NCI-H2171 treated with DMSO at 0.1 percent for 48 hours (cell line): ENCODE measurements at places on chromosomes 4 and X.

- no peak for DNase-seq
These were observed 68.3 kb upstream of the CNKSR2 start for GRCh38 chrX:21305799-21306336.

DNA sequence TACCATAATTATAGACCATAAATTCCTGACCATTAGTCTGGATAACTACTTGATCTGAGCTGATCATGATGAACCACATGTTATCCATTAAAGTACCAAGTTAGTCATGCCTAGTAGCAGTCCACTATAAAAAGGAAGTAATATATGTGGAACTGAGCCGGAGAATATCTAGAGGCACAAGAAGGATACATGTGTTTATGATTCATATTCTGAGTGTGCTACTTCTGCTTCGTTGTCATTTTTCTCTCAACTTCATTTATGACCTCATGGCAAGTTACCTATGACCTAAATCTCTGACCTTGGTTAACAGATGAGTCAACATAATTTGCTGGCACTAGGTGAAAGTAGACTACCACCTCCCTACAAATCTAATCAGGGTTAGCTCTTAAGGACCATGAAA is 56.5 kb upstream of the ANKRD17 start:
- no peak for DNase-seq

- no peak for DNase-seq
These were observed 33.4 kb downstream of the KCTD8 start for GRCh38 chr4:44415251-44415650.

GRCh38 chr4:178811356-178811755 is 1369.1 kb upstream of the AGA start:
- DNase-seq: no peak
